ENCODE measurements at places on chromosomes 11 and 22.

GRCh38 chr11:128734103-128734831 is 40.4 kb downstream of the FLI1 start:
- no peak for DNase-seq

DNA sequence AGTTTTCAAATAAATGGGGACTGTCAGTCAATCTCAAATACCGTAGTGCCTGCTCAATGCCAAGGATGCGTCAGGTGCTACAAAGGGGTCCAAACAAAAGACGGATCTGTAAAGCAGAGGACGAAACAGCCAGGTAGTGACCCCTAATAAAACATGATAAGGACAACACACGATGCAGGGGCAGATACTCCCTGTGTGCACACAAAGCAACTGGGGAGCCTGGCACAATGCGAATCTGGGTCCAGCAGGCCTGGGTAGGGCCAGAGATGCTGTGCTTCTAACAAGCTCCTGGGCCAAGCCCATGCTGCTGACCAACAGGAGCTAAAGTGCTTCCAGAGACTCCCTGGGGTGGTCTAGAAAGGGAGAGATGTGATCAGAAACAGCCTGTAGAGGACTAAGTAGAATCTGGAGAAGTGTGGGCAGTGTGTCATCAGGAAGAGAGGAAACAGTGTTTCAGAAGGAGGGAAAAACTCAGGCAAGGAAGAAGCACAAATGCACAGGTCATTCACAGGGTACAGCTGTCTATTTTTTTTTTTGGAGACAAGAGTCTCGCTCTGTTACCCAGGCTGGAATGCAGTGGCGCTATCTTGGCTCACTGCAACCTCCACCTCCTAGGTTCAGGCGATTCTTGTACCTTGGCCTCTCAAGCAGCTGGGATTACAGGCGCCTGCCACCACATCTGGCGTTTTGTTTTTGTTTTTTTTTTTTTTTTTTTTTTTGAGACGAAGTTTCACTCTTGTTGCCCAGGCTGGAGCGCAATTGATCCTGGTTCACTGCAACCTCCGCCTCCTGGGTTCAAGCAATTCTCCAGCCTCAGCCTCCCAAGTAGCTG is 74.5 kb downstream of the MICAL3 start:
- DNase-seq: no peak

GRCh38 chr11:67252831-67253239 is 13.4 kb upstream of the GRK2 start:
- no peak for DNase-seq

GRCh38 chr11:112322173-112322790 is 61.6 kb upstream of the PLET1 start:
- DNase-seq: no peak

GRCh38 chr11:108135845-108136544 is 14.6 kb downstream of the ACAT1 start:
- DNase-seq: no peak

DNA sequence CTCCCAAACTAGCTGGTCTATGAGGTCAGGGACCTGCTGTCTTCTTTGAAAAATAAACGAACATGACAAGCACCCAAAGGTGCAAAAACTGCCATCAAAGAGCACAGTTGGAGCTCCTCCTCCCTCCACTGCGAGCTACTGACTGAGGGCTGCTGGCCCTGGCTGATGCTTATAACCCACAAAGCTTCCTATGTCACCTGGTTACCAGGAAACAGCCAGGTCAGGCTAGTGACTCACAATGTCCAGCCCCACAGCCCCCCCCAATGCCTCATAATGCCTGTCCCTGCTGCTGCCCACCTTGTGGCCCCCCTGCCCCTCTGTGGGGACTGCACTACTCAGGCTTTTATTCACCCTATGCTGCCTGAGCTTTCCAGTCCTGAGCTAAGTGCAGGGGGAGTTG is at the start of gene DRICH1:
TSS of gene DRICH1 (minus strand) at position 144 of the 400 bp plus-strand sequence. CDS start 298 bp downstream, outside the sequence.
- DNase-seq: no peak

- no peak for DNase-seq
These were observed 49.7 kb downstream of the ATG16L2 start for GRCh38 chr11:72863916-72864315.

DNA sequence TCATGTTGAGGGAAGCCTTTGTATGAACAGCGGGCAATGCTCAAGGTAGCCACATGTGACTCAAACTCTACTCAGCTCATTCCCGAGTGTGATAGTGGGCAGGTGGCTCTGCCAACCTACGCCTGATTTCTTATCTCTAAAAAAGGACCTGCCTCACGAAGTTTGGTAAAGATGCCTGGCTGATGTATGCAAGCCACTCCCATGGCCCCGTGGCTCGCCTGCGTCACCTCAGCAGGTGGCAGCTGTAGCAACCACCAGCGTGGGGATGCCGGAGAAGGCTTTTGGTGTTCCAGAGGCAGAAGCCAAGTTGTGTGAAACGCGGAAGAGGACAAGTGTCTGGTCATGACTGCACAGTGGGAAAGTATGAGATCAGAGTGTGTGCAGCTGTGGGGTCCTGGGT is 5.4 kb downstream of the FADS2 start:
- DNase-seq: no peak

DNA sequence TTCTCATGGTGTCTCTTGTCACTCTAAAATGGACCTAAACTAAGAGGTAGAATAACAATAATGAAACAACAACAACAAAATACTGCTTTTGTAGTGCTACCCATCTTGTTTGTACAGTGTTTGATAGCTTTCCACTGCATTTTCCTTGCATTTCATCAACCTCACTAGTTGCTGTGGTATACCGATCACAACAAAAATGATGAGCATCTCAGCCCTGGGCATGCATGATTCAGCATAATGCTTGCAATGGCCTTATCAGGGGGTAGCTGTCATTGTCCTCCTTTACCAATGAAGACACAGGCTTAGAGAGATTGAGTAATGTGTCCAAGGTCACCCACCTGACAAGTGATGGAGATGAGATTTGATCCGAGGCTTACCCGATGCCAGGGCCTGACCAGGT is 682.5 kb downstream of the NTM start:
- DNase-seq: no peak

DNA sequence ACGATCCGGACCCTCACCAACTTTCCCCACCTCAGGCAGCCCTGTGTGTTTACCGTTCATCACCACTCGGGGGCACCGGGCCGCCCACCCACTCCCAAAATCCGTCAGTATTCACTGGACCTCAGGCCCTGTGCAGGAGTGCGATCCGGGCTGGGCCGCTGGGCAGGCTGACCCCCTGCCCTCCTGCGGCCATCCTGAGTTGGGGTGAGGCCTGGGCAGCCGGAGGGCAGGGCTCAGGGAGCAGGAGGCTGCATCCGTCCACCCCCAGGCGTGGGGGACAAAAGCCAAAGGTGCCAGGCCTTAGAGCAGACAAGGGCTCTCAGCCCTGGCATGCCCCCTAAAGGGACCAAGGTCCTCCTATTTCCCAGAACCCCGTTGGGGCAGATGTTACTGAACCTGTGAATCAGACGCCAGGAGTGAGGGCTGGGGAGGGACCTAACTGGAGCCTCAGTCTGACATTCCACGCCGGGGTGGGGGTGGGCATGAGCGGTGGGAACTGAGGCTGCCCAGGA is 16.8 kb upstream of the TMEM191C start:
- DNase-seq: no peak

- DNase-seq: no peak
These were observed 533.1 kb downstream of the ETS1 start for GRCh38 chr11:128053981-128054931.

DNA sequence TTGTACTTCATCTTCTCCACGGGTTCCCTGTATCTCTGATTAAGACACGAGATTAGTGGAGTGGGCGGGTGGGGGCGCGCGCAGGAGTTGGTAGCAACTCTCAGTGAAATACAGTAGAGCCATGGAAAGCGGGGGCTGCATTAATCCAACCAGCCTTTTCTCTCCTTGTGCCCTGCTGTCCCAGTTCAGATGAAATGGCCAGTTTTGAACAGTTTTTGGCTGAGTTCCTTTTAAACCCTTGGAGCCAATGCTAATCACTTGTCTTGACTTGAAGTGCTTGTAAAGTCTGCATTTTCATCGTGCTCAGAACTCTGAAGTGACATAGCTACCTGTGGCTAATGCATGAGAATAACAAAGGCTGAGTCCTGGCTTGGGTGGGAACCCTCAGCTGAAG is 734 bp upstream of the TMEM123 start:
- no peak for DNase-seq

GRCh38 chr11:64048042-64048854 is 12.5 kb downstream of the FLRT1 start:
- DNase-seq: no peak

GRCh38 chr11:81967242-81967641 is 766.4 kb downstream of the FAM181B start:
- no peak for DNase-seq

DNA sequence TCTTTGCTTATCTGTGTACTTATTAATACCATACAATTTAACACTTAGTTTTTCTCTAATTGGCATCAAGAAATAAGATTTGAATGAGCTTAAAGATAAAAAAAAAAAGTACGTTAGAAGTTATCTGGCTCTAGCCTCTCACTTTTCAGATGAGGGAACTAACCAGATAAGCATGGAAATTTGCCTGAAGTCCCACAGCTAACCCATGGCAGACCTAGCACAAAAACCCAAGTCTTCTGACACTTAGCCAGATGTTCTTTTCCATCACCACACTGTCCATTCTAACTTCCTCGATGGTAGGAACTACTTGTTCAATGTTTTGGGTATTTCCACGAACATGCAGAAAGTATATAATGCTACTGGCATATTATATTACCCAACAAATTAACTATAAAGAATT is 7.4 kb upstream of the SOX6 start:
- no peak for DNase-seq

- no peak for DNase-seq
These were observed 193.9 kb downstream of the KIF18A start for GRCh38 chr11:27914080-27914479.

DNA sequence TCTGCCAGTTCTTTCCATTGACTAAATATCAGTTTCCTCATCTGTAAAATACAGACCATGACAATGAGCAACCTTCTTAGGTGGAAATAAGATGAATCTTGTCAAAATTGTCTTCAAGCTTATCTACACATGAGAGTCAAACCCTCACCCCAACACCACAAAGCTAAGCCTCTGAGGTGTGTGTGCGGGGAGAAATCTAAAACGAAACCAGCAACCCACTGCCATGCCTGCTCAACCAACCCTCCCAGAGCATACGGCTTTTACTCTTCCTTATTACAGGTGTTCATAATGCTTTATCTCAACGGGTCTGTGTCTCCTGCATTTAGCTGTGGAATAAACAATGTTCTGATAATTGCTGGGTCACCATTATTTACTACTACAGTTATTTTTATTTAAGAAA is 235.4 kb downstream of the KIRREL3 start:
- no peak for DNase-seq

DNA sequence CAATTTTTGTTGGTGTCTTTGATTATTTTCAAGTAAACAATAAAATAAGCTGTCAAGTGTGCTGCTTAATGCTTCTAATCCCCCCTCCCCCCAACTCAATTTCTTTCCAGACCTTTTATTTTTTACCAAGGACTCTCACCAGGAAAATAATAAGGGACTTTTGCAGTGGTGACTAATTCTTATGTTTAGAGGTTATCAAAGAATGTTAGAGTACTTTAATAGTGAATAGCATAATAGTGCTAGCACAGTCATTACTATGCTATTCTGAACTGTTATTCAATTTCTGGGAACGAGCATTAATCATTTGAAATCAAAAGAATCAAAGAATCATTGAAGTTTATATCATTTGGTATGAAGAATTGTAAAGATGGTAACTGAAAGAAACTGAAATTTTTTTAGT is 251.4 kb downstream of the DDX10 start:
- DNase-seq: no peak

GRCh38 chr11:72430741-72431570 is 3.4 kb downstream of the CLPB start:
- no peak for DNase-seq

DNA sequence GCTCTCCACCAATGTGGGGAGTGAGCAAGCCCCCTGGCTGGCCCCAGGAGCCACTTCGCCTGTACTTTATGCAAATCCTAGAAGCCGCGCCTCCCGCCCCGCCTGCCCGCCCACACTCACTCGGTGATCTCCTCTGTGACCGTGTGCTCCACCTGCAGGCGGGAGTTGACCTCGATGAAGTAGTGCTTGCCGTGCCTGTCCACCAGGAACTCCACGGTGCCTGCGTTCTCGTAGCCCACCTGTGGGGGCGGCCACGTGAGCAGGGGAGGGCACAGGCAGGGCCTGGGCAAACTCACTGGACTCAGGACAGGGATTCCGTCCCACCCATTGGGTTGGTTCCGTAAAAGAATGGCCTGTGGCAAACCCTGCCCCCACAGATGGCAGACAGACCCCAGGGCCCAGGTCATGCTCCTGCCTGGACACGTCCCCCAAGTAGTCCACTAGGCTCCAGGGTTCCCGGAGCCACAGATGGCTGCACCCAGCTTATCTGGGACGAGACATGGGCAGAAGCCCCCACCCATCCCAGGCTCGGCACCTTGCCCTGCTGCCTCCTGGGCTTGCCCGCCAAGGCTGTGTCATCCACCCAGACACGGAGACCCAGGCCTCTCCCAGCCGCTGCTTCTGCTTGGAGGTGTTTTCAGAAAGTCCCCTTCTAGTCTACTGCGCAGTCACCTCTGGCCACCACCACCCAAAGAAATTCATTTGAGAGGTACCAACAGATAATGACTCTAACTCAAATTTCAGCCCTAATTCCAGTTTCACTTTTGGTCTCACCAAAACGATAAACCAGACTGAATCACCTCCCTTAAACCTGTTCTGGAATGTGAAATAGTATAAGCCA is 12.1 kb downstream of the LRFN4 start:
- DNase-seq: no peak

All from fibroblast of skin of left quadriceps (primary cell).